ENCODE measurements at places on chromosomes 11 and 22. TPM values are rescaled to one million over a fixed set of nuclear protein-coding genes. Genes with fewer than 3 reads are reported as not detected.

ANGPTL5 gene
- total RNA-seq: not detected

DNA sequence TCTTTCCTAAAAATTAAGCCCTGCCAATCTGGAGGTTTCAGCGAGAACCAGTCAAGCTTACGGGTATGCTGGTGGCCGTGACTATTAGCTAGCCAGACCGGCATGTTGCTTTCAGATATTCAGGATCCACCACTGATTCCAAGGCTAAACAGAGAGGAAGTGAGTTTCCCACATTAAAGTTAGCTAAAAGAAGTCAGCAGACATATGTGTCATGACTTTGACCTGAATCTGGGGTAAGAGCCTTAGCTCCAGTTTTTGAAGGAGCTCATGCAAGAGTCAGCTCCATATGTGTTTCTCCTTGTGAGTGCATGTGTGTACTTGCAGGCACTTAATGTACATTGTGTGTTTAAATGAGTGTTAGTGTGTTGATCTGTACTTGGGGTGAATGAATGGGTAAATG lies 1.4 kb downstream of the ZFPL1 start:
- H3K36me3 ChIP-seq: peaks cover 7% of the 10 kb centered on the region
- peaks cover 30% of the 10 kb centered on the region for H3K4me1 ChIP-seq
- H3K4me3 ChIP-seq: no peak overlapping the region
- DNase-seq: no peak

- peaks cover 10% of the 10 kb centered on the region for H3K36me3 ChIP-seq
- peak within 1 kb of the TSS; percentile 89 for H3K27ac ChIP-seq
- H3K27me3 ChIP-seq: no peaks in the 10 kb centered on the region
- DNase-seq: peak; percentile 66
- peaks cover 5% of the 10 kb centered on the region for H3K4me1 ChIP-seq
- H3K4me3 ChIP-seq: peak within 1 kb of the TSS; percentile 57
Observed at GRCh38 chr22:39013942-39014722, at the start of gene APOBEC3C. Gene APOBEC3C (plus strand): TSS chr22:39014257. CDS start chr22:39014363, 106 bp downstream.

GRCh38 chr11:20207781-20208621 lies 47.7 kb upstream of the DBX1 start:
- no peak for DNase-seq
- H3K27me3 ChIP-seq: no peaks in the 10 kb centered on the region
- H3K4me3 ChIP-seq: no peak overlapping the region
- no peaks in the 10 kb centered on the region for H3K36me3 ChIP-seq
- H3K27ac ChIP-seq: no peak overlapping the region

DNA sequence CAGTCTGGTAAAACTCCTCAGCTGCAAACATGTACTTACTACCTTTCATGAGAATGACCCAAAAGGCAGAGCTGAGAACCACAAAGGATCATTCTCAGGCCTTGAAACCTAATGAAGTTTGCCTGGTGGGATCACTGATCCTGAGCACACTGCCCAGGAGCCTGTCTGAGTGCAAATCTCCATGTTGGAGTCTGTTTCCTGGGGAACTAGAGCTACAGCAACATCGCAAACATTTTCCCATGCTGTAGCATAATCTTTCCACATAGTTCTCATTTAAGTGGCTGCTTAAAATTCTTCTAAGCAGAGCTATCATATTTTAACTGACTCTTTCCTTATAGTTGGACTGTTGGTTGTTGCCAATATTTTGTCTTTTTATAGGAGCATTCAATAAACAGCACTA lies 58.5 kb downstream of the GUCY1A2 start:
- no peaks in the 10 kb centered on the region for H3K27me3 ChIP-seq
- no peaks in the 10 kb centered on the region for H3K4me1 ChIP-seq
- DNase-seq: no peak
- no peaks in the 10 kb centered on the region for H3K36me3 ChIP-seq

DNA sequence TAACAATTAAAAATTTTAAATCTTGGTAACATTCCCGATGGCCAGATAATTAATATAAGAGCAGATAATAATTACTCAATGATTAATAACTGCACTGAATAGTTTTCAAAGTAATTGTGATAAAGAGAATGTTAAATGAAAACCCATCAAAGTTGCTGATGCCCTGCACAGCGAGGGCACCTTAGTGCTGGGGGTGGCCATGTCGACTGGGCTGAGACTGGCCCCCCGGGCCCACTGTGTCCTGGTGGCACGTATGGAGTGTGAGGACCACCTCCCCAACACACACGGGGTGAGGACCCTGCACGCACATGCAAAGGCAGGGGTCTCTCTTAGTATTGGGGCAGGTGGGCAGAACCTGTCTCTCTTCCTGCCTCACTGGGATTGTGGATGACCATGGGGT lies 15.1 kb upstream of the CCDC188 start:
- no peak for DNase-seq
- H3K4me3 ChIP-seq: no peak overlapping the region
- H3K27ac ChIP-seq: no peak overlapping the region
- no peaks in the 10 kb centered on the region for H3K4me1 ChIP-seq
